Activated T-helper 9 cell treated with anti-CD3 and anti-CD28 coated beads, Interleukin-2, amount 50 U/mL, for 16 hours (primary cell): ENCODE measurements at places on chromosomes 4 and X.

GRCh38 chr4:1401409-1402020 lies 4.7 kb downstream of the NKX1-1 start:
- no peak for DNase-seq

- DNase-seq: no peak
Measured at GRCh38 chrX:38654302-38654701, 93.0 kb downstream of the TSPAN7 start.

- no peak for DNase-seq
Measured at GRCh38 chr4:69147334-69147733, 51.1 kb downstream of the UGT2B7 start.

GRCh38 chr4:180164799-180165198 lies 2078.4 kb upstream of the TENM3 start:
- DNase-seq: no peak

DNA sequence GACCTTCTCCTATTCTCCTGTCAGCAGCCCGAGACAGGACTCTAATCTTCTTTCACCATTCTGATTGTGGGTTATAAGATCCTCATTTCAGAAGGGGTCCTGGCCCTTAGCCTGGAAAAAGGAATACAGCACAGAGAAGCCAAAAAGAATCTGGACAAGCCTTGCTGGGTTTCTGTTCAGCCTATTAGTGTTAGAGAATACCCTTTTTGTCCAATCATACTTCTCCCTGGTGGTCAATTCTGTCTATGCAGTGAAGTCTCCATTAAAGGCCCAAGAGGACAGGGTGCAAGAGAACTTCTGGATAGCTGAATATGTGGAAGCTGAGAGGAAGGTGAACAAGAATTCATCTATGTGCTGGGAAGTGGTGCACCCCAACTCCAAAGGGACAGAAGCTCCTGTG lies 105.7 kb upstream of the AGA start:
- no peak for DNase-seq

DNA sequence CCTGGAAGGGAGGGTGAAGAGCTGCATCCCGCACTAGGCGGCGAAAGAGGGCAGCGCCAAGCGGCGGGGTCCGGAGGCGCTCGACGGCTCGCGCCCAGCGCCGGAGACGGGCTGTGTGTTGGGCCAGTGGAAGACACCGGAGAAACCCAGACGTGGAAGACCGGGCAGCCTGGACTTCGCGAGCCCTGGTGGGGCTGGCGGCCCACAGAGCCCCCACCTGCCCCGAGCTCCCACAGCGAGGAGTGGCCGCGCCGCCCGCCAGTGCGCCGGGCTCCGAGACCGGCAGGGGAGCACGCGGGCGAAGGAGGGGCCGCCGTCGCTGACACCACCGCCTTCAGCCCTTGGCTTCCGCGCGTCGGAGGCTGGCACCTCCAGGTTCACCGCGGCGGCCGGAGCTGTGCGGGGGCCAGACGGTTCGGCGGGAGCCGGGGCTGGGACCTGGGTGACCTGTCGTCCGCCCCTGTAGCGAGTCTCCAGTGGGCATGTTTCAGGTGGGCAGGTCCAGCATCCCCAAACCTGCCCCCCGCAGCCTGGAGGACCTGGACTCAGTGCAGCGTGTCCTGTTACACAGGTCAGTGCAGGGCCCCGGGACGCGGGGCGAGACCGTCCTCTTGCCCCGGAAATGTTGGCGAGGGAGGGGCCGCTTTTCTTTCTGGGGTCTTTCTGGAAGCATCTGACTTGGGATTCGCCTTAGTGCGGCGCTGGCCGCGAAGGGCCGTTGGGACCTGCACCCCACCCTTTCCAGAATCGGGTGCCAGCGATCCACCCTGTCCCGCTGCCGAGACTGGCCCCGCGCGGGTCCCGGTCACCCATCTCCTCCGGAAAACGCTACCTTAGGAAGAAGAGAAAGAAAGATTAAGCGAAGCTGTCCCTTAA lies 9.6 kb upstream of the INTU start:
- no peak for DNase-seq

DNA sequence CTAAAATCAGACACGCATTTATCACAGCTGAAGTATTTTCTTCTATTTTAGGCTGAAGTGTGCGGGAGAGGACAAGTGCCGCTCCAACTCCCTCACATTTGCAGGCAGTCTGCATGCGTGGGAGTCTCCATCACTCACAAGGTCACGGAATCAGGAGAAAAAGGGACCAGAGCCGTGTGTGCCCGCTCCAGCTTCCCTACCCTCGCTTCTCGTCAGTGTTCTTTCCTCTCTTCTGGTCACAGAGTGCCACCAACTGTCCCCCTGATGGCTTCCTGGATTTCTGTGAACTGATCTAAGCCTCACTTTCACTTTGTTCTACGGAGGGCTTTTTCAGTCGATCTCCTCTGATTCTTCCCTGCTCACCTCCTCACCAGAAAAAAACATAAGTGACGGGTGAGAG lies 407.4 kb upstream of the AADAT start:
- no peak for DNase-seq

- DNase-seq: no peak
Measured at GRCh38 chr4:186095406-186095805, 9.1 kb upstream of the FAM149A start.

GRCh38 chr4:60617731-60618130 lies 582.4 kb upstream of the ADGRL3 start:
- DNase-seq: no peak

DNA sequence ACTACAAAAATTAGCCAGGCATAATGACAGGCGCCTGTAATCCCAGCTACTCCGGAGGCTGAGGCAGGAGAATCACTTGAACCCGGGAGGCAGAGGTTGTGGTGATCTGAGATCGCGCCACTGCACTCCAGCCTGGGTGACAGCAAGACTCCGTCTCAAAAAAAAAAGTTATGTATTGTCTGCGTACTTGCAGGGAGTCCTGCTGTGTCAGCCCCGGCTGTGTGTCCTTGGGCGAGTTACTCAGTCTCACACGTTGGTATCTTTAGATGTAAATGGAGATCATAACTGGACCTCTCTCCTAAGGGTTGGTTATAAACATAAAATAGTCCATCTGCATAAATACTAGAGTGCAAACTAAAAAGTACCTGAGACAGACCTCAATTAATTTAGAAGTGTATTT lies 22.7 kb upstream of the TBC1D14 start:
- no peak for DNase-seq

GRCh38 chr4:7390906-7391636 lies 43.7 kb downstream of the PSAPL1 start:
- DNase-seq: no peak

DNA sequence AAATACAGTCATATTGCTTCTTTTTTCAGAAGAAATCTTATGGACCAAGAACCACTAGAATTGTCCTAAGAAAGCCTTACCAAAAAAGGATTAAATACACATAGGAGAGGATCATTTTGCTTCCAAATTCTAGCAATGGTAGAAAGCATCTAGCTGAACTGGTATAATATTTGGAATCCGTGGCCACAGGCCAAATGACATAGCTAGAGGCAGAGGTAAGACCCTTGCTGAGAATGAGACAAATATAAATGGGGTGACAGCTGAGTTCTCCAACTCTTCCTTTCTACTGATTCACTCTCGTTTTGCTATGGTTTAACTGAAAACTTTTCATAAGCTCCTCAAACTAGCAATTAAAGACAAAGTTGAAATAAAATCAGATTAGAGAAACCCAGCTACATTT lies 150.0 kb downstream of the TTC29 start:
- DNase-seq: no peak

GRCh38 chr4:3730422-3731190 lies 35.6 kb upstream of the ADRA2C start:
- DNase-seq: no peak
